ENCODE measurements at places on chromosomes 4 and X. TPM values are rescaled to one million over a fixed set of nuclear protein-coding genes. Genes with fewer than 3 reads are reported as not detected.

DNA sequence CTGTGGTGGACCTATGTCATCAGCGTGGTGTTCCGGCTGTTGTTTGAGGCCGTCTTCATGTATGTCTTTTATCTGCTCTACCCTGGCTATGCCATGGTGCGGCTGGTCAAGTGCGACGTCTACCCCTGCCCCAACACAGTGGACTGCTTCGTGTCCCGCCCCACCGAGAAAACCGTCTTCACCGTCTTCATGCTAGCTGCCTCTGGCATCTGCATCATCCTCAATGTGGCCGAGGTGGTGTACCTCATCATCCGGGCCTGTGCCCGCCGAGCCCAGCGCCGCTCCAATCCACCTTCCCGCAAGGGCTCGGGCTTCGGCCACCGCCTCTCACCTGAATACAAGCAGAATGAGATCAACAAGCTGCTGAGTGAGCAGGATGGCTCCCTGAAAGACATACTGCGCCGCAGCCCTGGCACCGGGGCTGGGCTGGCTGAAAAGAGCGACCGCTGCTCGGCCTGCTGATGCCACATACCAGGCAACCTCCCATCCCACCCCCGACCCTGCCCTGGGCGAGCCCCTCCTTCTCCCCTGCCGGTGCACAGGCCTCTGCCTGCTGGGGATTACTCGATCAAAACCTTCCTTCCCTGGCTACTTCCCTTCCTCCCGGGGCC lies 1.2 kb downstream of the GJB1 start:
- no peak for DNase-seq

Gene HTN3
- not detected for total RNA-seq

- DNase-seq = no peak
Measured at GRCh38 chr4:25320773-25321172, 8.2 kb downstream of the ZCCHC4 start.

DNA sequence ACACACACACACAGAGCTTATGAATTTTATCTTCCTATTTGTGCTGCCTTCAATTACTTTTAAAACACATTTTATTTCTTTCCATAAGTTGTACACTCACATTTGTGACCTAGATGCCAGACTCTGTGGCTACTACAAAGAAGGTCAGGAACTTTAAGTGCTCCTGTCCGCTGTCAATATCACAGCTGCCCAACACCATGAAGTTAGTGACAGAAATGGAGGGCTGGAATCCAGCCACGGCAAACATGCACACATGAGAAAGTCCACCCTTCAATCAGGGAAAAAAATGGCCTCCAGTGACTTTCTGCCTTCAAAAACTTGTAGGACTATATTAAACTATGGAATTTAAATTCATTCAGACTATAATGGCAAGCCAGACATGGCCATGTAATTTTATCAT lies 334.4 kb upstream of the FSTL5 start:
- DNase-seq = no peak

Gene STPG2
- total RNA-seq = not detected

DNA sequence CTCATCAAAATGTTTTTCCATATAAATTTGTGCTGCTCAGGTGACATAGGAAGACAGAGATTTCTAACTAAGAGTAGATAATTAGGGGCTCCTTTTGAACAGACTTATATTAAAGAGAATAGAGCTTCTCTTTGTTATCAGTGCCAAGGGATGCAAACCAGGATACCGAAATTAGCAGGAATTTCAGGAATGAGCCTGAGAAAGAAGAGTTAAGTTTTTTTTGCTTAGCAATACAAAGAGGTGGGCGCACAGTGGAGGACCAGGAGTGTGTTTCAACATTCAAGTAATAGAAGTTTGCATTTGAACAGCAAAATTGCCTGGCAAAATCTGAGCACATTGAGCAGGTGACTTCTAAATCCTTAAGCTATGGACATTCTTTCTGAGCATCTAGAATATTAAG lies 541.3 kb downstream of the GBA3 start:
- DNase-seq = no peak

Gene HTT
- total RNA-seq = 24.7 TPM

Gene TMEM255A
- total RNA-seq = 0.31 TPM

Gene CHRDL1
- total RNA-seq = 0.08 TPM
